Progenitor cell of endocrine pancreas (in vitro differentiated cells): ENCODE measurements at places on chromosomes 1 and 21. TPM values are rescaled to one million over a fixed set of nuclear protein-coding genes. Genes with fewer than 3 reads are reported as not detected.

GRCh38 chr1:114349891-114350605, 161.0 kb downstream of the TRIM33 start:
- no peaks in the 10 kb centered on the region for H3K36me3 ChIP-seq
- H3K4me1 ChIP-seq = peaks cover 2% of the 10 kb centered on the region
- H3K27me3 ChIP-seq = peaks cover 11% of the 10 kb centered on the region
- no peak overlapping the region for H3K4me3 ChIP-seq

- H3K36me3 ChIP-seq = no peaks in the 10 kb centered on the region
- DNase-seq = no peak
- H3K4me3 ChIP-seq = no peak overlapping the region
- H3K4me1 ChIP-seq = peaks cover 4% of the 10 kb centered on the region
- H3K27me3 ChIP-seq = no peaks in the 10 kb centered on the region
- H3K27ac ChIP-seq = no peak overlapping the region
Observed at GRCh38 chr1:200520735-200521134, 99.8 kb downstream of the KIF14 start.

- H3K27me3 ChIP-seq = peaks cover 19% of the 10 kb centered on the region
- no peaks in the 10 kb centered on the region for H3K36me3 ChIP-seq
- no peaks in the 10 kb centered on the region for H3K4me1 ChIP-seq
- no peak for DNase-seq
- H3K4me3 ChIP-seq = no peak overlapping the region
Observed at GRCh38 chr1:111837393-111837792, 81.7 kb downstream of the DDX20 start.

DNA sequence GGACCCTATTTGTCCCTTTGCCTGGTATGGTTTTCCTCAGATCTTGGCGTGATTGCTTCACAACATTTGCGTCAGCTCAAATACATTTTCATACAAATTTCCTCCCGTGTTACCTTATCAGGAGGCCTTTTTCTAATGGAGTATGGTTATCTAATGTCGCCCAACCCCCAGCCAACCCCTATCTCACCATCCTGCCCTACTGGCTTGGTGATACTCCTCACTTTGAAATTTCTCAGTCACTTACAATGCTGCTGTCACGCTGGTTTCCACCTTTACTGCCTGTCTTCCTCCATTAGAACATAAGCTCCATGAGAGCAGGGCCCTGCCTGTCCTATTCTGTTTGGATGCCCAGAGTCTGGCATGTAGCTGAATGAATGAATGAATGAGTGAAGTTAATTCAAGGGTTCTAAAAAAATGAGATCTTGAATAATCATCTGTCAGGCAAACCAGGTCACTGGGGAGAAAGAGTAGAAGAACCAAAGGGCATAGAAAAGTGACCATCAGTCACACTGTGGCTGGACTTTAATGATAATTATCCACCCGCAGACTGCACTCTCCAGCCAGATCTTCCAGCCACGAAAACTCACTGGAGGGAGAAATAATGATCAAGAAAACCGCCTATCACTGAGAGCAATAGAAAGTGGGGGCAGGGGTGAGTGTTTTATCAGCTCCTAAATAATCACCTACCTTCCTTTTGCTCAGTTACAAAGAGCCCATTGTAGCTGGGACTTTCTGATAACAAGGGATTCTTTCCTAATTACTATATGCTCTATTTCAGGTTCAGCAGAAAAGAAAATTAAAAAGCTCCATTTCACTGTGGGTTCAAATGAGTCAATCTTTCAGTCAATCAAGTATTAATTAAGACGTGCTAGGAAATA, 21.3 kb downstream of the KIAA0040 start:
- peaks cover 15% of the 10 kb centered on the region for H3K27me3 ChIP-seq
- no peaks in the 10 kb centered on the region for H3K36me3 ChIP-seq
- DNase-seq = no peak
- H3K4me1 ChIP-seq = peaks cover 22% of the 10 kb centered on the region
- H3K4me3 ChIP-seq = no peak overlapping the region

- peak overlapping the region; percentile 92 for H3K27ac ChIP-seq
- DNase-seq = no peak
- H3K4me3 ChIP-seq = no peak overlapping the region
Observed at GRCh38 chr1:47875831-47876586, 121.2 kb downstream of the TRABD2B start.

GRCh38 chr1:22530715-22531114, 32.6 kb upstream of the EPHA8 start:
- H3K27me3 ChIP-seq = no peaks in the 10 kb centered on the region
- H3K4me1 ChIP-seq = peaks cover 4% of the 10 kb centered on the region
- H3K36me3 ChIP-seq = peaks cover 11% of the 10 kb centered on the region
- no peak for DNase-seq
- no peak overlapping the region for H3K27ac ChIP-seq

GRCh38 chr1:157141212-157141855, 3.1 kb upstream of the ETV3 start:
- H3K27ac ChIP-seq = peak overlapping the region; percentile 23
- DNase-seq = no peak
- H3K4me1 ChIP-seq = peaks cover 24% of the 10 kb centered on the region
- H3K27me3 ChIP-seq = peaks cover 3% of the 10 kb centered on the region
- peaks cover 2% of the 10 kb centered on the region for H3K36me3 ChIP-seq
- no peak overlapping the region for H3K4me3 ChIP-seq

- H3K27me3 ChIP-seq = peaks cover 2% of the 10 kb centered on the region
- no peaks in the 10 kb centered on the region for H3K36me3 ChIP-seq
- H3K4me3 ChIP-seq = no peak overlapping the region
- H3K27ac ChIP-seq = no peak overlapping the region
Observed at GRCh38 chr21:38847556-38847955, 41.8 kb downstream of the ETS2 start.

- no peak overlapping the region for H3K4me3 ChIP-seq
- H3K27me3 ChIP-seq = no peaks in the 10 kb centered on the region
- no peak overlapping the region for H3K27ac ChIP-seq
- H3K36me3 ChIP-seq = peaks cover 3% of the 10 kb centered on the region
- no peak for DNase-seq
- H3K4me1 ChIP-seq = no peaks in the 10 kb centered on the region
Observed at GRCh38 chr1:198300451-198300850, 143.7 kb downstream of the NEK7 start.

The PTGFR gene
- total RNA-seq = not detected in 2 replicates
